ENCODE measurements at places on chromosomes 13 and 19.

DNA sequence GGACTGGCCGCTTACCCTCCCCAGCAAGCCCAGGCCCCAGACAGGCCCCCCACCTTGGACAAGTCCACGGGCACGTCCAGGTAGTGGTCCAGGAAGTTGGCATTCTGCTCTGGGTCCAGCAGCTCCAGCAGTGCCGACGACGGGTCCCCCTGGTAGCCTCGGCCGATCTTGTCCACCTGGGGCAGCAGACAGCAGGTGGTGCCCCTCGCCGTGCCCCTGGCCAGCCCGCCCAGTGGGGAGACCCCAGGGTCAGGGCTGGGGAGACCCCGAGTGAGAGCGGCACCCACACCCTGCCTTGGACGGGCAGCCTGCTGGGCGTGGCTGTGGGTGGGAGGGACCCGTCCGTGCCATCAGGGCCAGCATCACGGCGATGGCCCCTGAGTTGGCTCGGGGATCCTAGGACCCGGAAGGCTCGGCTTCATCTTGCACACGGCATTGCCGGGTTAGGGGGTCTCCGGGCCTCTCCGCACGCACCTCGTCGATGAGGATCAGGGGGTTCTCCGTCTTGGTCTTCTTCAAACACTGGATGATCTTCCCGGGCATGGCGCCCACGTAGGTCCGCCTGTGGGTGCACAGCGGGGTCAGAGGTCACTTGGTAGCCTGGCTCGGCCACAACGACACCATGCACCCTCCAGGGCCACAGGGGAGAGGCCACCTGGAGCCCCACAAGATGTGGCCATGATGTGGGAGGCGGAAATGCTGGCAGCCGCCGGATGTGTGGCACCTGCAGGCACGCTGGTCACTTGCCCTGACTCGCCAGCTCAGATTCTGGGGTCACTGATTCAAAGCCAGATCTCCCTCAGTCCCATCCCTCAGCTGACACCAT lies 6.3 kb downstream of the RPL36 start:
- no peak for DNase-seq

GRCh38 chr13:107650081-107650701 lies 565.1 kb downstream of the LIG4 start:
- no peak for DNase-seq

DNA sequence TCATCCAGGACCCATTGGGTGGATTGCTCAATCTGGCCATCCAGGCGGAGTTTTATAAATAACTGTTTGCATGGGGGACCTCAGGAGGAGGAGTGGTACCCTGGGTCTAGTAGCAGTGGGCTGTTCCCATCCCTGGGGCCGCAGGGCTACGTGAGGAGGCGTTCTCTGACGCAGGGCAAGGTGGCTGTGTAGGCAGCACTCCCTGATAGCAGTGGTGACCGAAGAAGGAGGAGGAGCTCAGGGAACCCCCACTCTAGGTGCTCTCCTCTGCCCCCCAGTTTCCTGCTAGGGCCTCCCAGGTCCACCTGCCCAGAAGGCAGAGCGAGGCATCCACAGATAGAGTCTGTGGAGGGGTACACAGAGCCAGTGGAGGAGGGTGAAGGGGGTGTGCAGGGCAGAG lies 64.1 kb downstream of the CCNE1 start:
- no peak for DNase-seq

- peak; percentile 78 for DNase-seq
These were observed at the start of gene FSTL3 for GRCh38 chr19:676339-677105. FSTL3 (plus strand) TSS chr19:676392; CDS start chr19:676424, 32 bp downstream.

- DNase-seq: no peak
These were observed 14.8 kb downstream of the TFDP1 start for GRCh38 chr13:113599391-113599790.

- no peak for DNase-seq
These were observed 22.5 kb upstream of the ALOX5AP start for GRCh38 chr13:30712536-30713532.

GRCh38 chr19:19202707-19203011 lies 555 bp downstream of the NR2C2AP start:
- DNase-seq: no peak

DNA sequence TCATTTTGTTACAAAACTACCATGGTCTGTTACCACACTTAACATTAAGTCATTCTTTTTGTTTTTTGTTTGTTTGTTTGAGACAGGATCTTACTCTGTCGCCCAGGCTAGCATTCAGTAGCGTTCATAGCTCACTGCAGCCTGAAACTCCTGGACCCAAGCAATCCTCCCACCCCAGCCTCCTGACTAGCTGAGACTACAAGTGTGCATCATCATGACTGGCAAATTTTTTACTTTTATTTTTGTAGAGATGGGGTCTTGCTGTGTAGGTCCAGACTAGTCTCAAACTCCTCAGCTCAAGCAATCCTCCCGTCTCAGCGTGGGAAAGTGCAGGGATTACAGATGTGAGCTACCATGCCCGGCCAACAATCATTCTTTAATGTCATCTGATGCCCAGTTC lies 3.3 kb downstream of the ALDH16A1 start:
- no peak for DNase-seq

- DNase-seq: no peak
These were observed 1787.3 kb downstream of the SLITRK5 start for GRCh38 chr13:89458456-89458855.

DNA sequence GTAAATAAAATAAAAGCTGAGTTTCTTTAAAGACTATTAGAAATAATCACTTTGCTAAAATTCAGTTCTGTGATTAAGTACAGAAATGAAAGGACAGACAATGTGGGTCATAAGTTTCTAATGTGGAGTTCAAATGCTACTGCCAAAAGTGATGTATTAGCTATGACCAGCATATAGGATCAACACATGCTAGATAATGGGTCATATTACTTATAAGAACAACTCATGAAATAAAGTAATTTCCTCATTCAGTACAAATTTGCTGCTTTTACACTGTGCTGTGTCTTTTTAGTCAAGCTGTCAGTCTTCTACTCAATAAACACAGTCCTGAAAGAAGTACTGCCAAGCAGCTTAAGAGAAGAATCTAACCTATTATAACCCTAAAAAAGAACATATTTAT lies 135.2 kb downstream of the VWA8 start:
- DNase-seq: no peak

DNA sequence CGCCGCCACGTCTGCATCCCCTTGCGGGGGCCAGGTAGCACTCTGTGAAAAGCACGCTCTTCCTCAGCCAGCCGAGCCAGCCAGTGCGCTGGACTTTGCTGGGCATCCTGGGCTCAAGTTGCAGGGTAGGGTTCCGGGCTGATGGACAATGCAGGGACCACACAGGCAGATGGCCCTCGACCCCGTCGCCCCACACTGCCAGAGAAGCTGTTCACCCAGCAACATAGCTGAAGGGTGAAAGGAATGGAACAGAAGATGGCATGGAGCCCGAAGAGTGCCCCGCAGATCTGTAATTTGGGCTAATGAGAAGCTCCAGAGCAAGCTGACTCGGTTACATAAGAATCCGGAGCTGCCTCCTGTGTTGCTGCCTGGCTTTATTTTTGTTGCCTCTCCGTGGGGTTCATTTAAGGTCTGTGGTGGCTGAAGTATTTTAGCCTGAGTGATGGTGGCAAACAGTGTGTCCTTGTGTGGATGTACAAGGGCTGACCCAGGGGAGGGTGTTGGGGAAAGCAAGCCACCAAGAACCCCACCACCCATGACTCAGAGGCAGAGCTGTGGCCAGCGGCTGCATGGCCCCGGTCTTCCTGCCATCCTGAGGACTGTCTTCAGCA lies 105.8 kb downstream of the SOX1 start:
- DNase-seq: no peak

DNA sequence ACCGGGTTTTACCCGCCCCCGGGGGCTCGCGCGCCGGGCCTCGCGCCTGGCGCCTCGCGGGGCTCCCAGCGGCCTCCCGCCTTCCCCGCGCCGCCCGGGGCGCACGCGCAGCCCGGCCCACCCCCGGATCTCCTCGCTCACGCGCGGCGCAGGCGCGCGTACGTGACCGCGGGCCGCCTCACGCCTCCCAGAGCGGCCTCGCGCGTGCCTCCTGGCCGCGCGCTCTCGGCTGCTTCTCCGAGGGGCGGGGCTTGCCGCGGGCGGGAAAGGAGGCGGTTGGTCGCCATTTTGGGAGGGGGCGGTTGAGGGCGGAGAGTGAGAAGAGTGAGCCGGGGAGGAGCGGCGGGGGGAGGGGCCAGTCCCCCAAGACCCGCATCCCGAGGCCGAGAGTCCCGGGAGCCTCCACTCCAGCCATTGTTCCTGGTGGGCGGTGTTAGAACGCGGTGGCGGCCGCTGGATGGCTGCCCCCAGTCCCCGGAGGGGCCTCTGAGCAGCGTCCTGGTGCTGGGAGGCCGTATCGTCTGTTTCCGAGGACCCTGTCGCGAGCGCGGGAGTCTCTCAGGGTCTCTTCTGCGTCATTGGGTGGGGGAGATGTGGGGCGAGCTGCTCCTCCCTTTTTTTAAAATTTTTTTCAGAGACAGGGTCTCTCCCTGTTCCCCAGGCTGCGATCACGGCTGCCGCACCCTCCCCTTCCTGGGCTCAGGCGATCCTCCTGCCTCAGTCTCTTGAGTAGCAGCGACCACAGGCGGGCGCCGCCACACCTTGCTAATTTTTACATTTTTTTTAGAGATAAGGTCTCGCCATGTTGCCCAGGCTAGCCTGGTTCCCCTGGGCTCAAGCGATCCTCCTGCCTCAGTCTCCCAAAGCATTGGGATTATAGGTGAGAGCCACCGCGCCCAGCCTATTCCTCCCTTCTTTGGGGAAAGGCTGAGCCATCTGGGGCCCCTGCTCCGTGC lies at the start of gene ZNF541:
TSS of gene ZNF541 (minus strand) at position 78 of the 956 bp plus-strand sequence. CDS start 17,292 bp downstream, outside the sequence.
- DNase-seq: peak; percentile 86
